ENCODE measurements at places on chromosomes 2 and 18. TPM values are rescaled to one million over a fixed set of nuclear protein-coding genes. Genes with fewer than 3 reads are reported as not detected.

Gene UNC50
- total RNA-seq = 34.4 TPM

Gene GALR1
- not detected for total RNA-seq

Gene STAT4
- 1.1 TPM for total RNA-seq

Gene OTOF
- total RNA-seq = 0.14 TPM

Gene LYG2
- not detected for total RNA-seq

Gene ASB3
- 29.3 TPM for total RNA-seq

All from placental pericyte (primary cell).